ENCODE measurements at places on chromosomes 2 and 18.
A peak's percentile ranks its signal among the peaks of the same experiment; 100 is the strongest.

DNA sequence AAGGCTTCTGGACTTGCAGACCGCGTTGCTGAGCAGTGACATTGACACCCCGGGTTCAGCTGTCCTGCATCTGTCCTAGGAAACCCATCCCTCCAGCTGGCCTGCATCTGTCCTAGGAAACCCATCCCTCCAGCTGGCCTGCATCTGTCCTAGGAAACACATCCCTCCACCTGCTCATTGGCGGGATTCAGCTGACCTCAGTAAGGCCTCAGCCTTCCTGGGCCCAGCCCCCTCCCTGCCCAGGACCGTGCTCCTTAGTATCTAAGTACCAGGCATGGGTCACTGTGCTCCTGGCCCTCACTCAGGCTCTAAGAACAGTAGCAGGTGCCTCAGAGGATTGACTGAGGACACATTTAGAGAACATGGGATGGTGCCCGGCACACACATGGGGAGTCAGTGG, 1.2 kb downstream of the MLPH start:
- DNase-seq, result no peak

GRCh38 chr2:241568726-241569125, 10.2 kb downstream of the BOK start:
- DNase-seq, result no peak

DNA sequence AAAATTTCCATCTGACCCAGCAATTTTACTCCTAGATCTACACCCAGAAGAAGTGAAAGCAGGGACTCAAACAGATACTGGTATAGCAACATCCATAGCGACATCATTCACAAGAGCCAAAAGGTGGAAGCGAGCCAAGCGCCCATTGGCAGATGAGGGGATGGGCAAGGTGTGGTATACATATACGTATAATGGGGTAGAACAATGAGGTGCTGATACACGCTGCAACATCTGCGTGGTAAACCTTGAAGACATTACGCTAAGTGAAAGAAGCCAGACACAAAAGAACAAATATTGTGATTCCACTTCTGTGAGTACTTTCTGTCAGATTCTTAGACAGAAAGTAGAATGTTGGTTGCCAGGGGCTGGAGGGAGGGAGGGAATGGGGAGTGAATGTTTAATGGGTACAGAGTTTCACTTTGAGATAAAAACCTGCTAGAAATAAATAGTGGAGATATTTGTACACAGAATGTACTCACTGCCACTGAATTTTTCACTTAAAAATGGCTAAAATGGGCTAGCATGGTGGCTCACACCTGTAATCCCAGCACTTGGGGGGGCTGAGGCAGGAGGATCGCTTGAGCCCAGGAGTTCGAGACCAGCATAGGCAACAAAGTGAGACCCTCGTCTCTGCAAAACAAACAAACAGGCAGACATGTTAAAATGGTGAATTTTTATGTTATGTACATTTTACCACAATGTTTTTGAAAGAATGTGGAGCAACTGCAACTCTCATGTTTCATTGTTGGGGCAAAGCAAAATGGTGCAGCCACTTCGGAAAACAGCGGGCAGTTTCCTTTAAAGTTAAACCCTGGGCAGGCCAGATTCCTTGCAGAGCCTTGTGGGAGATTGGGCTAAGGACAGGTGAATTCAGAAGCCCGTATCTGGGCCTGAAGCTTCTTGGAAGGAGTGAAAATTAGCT, 103.4 kb upstream of the MYCN start:
- DNase-seq, result no peak

DNA sequence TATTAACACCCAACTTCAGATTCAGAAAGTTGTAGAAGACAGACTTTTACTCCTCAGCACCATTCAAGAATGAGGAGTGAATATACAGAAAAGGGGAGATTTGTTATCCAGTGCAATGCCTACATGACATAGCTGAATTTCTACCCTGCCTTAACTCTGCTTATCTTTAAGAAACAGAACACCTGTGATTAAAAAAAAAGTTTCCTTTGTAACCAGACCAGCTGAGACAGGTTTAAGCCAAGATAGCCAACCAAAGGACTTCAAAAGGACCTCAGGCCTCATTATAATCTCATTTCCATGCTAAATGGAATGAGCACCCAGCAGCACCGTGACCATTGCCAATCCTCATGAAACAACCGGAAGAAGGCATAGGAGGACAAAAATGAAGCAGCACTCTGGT, 122.9 kb downstream of the CCDC178 start:
- DNase-seq, result no peak

GRCh38 chr2:220371211-220371610, 743.8 kb downstream of the SLC4A3 start:
- DNase-seq, result no peak

GRCh38 chr18:79965119-79965902, 868 bp downstream of the HSBP1L1 start:
- DNase-seq, result no peak

DNA sequence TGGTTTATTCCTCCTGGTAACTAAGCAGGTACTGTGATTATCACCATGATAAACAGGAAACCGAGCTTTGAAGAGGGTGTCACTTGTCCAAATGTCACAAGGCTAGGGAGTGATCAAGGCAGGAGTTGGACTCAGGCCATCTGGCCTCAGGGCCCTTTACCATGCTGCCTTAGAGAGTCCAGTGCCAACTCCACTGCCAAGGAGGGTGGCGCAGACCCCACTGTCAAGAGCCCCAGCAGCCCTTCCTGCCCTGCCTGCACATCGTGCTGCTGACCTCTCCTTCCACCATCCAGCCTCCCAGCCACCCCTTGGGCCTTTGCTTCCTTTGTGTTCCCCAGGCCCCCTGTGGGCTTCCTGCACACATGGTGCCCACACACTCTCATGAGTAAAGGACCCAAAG, 48.3 kb downstream of the TNS1 start:
- DNase-seq, result no peak

DNA sequence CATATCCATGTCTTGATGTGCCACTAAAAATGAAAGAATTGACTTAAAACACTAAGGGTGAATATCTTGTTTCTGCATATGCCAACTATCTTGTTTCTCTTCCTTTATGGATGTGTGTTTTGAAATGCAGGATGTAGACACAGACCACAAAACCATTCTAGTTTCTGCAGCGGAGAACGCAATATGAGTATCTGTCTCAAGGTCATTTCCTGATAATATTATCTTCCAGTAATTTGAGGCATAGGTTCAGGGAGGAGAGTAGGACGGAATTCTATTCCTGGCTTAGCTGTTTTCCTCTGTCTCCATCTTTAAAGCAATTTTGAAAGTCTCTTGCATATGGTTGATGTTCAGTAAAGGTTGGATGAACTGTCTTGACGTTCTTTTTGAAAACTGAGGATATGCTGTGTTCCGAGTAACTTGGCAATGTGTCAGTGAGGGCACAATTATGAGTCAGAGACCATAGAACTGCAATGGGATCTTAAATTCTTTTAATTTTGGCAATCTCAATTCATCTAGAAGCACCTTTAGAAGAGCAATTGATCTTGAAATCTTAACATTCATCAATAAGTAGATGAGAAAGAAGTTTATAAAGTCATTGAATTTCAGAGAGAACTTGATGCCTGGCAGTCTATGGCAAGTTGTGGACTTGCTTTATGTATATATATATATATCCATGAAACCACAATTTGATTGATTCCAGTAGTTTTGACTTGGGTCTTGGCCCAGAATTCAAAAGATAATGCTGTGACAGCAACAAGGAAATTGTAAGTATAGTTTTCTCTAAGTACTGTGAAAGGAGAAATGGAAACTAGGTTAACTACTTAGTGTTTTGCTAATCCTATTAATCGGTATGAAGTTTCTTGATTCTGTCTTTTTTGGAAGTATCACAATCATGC, 24.8 kb downstream of the RAB27B start:
- no peak for DNase-seq

DNA sequence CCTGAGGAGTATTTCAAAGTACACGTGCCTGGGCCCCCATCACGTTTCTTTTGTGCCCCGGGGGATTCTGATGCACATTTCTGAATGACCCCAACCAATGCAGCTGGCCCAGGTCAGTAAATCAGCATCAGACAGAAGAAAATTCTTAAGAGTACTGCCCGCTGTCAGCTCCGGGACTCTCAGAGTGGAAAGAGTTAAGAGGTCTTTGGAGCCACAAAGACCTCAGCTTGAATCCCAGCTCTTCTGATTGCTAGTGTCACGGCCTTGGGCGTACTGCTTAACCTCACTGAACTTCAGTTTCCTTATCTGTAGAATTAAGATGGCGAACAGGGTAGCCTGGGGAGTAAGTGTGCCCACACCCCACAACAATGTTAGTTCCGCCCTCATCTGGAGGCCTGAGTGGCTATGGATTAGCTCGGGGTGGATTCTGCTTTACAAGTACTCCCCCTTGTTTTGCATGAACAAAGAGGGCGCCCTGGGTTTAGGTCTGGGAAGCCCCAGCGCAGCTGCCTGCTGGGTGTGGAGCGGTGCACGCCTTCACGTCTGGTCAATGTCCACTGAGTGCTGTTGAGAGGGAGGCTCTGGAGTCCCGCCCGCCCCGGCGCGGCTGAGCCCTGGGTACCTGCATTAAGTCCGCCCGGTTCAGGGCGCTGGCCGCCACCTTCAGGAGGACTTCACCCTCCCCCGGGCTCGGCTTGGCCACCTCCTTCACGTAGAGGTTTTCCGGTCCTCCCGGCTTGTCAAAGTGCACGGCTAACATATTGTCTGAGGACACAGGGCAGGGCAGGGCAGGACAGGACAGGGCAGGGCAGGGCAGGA, 858 bp downstream of the TP53I3 start:
- DNase-seq, result peak; percentile 19

- no peak for DNase-seq
Measured at GRCh38 chr2:164771897-164772296, 69.7 kb downstream of the COBLL1 start.

- no peak for DNase-seq
Measured at GRCh38 chr18:4207383-4207985, 247.6 kb downstream of the DLGAP1 start.

DNA sequence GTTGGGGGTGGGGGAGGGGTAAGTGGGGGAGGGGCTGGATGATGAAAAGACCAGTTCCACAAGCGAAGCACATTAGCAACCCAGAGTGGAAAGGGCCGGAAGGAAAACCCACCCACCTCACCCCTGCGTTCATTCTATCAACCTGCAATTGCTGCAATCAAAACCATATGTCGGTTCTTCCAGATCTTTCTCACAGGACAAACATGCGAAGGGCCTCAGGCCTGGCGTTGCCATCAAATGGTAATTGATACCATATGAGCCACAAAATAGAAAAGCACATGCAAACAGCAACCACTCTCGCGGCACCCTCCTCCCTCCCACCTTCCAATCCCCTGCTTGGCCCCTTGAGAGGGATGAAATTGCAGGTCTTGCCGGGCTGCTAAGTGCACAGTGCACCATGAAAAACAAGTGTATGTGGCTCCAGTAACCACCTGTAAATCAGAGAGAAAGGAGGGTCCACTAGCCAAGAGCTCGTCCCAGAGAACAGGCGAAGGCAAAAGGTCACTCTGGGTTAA, 287.5 kb downstream of the TCF4 start:
- no peak for DNase-seq

- no peak for DNase-seq
Measured at GRCh38 chr18:3725115-3725514, 275.1 kb downstream of the TGIF1 start.

GRCh38 chr2:158211502-158211901, 109.8 kb downstream of the UPP2 start:
- no peak for DNase-seq

GRCh38 chr2:197297772-197298318, 12.7 kb downstream of the ANKRD44 start:
- DNase-seq, result no peak

DNA sequence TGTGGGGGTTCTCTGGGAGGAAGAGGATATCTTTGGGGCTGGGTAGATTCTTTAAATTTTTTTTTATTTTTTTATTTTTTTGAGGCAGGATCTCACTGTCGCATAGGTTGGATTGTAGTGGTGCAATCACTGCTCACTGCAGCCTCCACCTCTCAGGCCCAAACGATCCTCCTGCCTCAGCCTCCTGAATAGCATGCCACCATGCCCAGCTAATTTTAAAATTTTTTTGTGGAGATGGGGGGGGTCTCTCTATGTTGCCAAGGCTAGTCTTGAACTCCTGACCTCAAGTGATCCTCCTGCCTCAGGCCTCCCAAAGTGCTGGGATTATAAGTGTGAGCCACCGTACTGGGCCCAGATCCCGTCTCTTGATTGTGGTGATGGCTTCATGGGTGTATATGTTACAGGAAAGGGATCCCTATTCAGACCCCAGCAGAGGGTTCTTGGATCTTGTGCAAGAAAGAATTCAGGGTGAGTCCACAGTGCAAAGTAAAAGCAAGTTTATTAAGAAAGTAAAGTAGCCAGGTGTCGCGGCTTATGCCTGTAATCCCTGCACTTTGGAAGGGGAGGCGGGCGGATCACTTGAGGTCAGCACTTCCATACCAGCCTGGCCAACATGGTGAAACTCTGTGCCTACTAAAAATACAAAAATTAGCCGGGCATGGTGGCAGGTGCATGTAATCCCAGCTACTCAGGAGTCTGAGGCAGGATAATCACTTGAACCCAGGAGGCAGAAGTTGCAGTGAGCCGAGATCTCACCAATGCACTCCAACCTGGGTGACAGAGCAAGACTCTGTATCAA, 2.0 kb upstream of the C2orf68 start:
- no peak for DNase-seq

DNA sequence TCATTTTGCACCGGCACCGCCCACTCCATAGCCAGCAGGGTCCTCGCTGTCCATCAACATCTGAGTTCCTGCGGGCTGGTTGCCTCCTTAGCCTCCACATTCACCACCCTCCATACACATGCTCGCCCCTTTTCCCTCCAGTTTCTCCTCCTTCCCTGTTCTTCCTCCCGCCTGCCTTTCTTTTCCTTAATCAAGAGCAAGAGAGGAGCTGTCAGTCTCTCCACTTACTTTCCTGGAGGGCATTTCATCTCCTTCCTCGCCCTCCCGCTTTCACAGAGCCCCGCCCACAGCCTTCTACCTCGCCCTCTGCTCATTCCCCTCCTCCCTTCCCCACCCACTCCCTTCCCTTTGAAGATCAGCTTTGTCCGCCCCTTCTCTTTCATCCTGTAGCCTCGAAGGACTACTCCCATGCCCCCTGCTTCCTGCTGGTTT, 13.8 kb upstream of the ZBTB7C start:
- DNase-seq, result no peak

- DNase-seq, result no peak
Measured at GRCh38 chr2:223005496-223005895, 46.5 kb upstream of the KCNE4 start.

DNA sequence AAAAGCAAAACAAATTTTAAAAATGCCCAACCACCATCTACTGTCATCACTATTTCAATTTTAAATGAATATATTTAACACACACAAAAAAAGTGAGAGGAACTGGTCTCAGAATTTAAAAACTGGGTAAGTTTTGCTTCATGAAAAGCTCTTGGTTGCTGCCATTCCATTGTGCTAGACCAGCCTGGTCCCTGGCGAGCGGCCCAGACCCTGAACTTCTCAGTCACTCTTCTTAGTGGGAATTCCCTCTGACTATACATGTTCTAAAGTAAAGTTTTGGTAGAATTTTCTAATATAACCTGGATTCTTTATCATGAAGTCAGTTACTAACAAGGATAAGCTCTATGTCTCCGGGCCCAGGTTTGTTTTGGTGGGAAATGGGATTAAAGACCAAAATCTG, 34.8 kb upstream of the TMEM177 start:
- no peak for DNase-seq

DNA sequence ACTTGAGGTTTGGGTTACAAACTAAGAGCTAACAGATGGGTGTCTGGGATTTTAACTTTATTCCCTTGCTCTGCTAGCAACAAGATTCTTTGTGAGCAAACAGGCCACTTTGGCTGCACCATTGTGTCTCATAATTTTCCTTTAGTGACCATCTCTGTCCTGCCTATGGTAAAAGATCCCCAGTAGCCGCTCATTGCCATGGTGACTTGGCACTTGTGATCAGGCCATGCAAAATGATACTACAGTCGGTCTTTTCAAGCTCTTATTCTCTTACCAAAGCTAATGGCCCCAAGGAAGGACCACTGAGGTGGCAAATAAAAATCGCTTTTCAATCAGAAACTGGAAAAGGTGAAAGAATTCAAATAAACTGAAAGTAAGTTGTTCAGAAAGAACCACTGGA, 836.9 kb downstream of the MBD2 start:
- DNase-seq, result no peak

All from T-helper 22 cell (primary cell).